ENCODE measurements at places on chromosomes 12 and 14. TPM values are rescaled to one million over a fixed set of nuclear protein-coding genes. Genes with fewer than 3 reads are reported as not detected.

The PLEKHD1 gene
- not detected for total RNA-seq

GRCh38 chr12:56728139-56728861 lies 3.2 kb upstream of the NACA start:
- no peaks in the 10 kb centered on the region for H3K4me1 ChIP-seq
- no peaks in the 10 kb centered on the region for H3K27me3 ChIP-seq
- H3K36me3 ChIP-seq = no peaks in the 10 kb centered on the region
- H3K27ac ChIP-seq = no peak overlapping the region
- DNase-seq = no peak
- no peak overlapping the region for H3K4me3 ChIP-seq

GRCh38 chr14:96410119-96410518 lies 18.2 kb downstream of the AK7 start:
- H3K4me1 ChIP-seq = no peaks in the 10 kb centered on the region
- DNase-seq = no peak
- H3K4me3 ChIP-seq = no peak overlapping the region
- H3K36me3 ChIP-seq = no peaks in the 10 kb centered on the region

DNA sequence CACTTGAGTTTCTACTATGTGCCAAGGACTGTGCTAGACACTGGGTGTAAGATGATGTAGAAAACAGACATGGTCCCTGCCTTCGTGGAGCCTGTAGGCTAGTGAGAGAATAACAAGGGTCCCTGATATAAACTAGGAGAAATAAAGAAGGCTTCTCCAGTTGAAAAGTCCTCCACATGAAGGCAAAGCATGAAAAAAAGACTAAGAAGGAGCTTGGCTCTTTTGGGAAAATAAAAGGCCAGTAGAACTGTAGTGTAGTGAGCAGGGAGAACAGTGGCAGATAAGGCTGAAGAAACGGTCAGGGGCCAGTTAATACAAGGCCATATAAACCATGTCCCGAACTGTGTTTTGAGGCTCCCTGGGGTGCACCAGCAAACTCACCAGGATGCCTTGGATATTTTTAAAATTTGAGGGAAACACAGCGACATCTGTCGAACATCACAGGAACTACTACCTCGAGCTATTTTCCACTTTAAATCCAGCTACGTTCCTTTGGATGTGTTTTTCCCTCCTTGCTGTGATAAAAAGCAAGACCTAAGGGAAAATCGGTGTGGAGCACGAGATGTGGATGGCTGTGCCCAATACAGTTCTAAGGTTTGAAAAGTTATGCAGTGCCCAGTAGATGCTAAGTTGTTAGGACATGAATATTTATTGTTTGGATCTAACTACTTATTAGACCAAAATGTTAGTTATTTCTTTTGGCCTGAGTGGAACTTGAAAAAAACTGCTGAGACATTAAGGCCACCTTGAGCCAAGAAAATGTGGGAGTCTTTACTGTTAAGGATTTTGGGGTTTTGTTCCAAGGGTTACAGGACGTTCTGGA lies 8.5 kb upstream of the CFL2 start:
- no peaks in the 10 kb centered on the region for H3K27me3 ChIP-seq
- H3K36me3 ChIP-seq = no peaks in the 10 kb centered on the region
- H3K27ac ChIP-seq = no peak overlapping the region
- peaks cover 3% of the 10 kb centered on the region for H3K4me1 ChIP-seq
- DNase-seq = no peak
- no peak overlapping the region for H3K4me3 ChIP-seq
